ENCODE measurements at places on chromosomes 7 and 10.
A peak's percentile ranks its signal among the peaks of the same experiment; 100 is the strongest.

DNA sequence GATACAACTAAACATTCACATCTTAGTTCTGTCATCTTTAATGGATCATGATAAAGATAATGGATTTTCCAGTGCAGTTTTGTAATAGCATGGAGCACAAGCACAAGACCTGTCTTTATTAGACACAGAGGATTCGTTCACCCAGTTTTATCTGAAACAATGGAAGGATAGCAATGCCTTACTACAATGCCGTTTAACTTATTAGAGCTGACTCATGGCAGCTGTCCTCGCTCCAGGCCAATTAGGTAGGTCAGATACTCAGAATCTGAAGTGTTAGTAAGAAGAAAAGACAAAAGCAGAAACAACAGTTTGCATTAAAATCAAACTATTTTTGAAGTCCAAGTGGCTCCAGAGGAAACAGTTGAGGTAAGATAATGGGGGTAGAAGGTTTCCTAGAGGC is 12.8 kb downstream of the OR13A1 start:
- DNase-seq, result no peak

- DNase-seq, result peak; percentile 90
Observed at GRCh38 chr7:19377611-19378344, 232.6 kb upstream of the FERD3L start.

- peak; percentile 19 for DNase-seq
Observed at GRCh38 chr10:96556003-96556402, 30.8 kb downstream of the TM9SF3 start.

DNA sequence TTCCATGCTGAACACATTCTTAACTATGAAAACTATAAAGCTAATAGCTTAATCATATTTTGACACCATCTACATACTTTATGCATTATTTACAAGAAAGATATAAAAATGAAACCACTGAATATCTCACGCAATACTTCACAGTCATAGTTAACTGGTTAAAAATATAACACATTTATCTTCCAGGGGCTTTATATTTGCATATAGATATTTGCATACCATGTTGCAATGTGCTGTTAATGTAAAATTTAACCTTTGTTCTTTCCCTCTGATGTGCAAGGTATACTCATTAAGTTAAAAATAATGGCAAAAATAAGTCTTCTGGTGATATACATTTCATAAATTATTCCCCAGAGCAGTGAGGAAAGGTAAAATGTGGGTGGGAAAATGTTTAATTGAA is 76.9 kb upstream of the MGMT start:
- DNase-seq, result no peak

DNA sequence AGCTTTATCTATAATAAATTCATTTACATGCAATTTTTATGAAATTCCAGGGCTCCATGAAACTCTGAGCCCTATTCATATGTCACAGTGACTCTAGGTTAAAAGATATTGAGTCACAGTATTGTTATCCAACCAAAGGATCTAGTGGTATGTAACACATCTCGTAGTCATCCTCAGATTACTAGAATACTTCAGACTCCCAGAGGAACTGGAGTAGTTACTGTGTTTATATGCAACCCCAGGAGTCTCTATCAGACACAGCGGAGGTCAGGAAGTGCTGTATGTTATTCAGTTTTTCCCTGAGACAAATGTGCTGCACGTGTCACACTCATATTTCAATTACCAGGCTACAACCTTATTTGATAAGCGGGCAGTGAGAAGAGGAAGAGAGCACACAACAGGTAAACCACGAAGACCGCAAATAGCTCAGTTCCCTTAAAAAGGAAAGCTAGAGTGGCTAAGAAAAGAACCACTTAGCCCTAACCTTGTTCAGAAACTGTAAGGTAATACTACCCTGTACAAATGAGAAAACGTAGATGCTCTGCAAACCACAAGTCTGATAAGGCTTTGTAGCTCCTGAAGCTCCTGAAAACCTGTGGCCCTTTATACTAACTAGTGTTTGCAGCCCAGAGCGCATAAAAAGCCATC is 114.0 kb upstream of the CNTNAP2 start:
- no peak for DNase-seq

GRCh38 chr7:43195256-43195655 is 82.8 kb downstream of the HECW1 start:
- DNase-seq, result no peak

- DNase-seq, result no peak
Observed at GRCh38 chr7:41964183-41964753, 261.4 kb upstream of the INHBA start.

GRCh38 chr10:78744491-78745090 is 324.2 kb upstream of the ZMIZ1 start:
- DNase-seq, result peak; percentile 80

DNA sequence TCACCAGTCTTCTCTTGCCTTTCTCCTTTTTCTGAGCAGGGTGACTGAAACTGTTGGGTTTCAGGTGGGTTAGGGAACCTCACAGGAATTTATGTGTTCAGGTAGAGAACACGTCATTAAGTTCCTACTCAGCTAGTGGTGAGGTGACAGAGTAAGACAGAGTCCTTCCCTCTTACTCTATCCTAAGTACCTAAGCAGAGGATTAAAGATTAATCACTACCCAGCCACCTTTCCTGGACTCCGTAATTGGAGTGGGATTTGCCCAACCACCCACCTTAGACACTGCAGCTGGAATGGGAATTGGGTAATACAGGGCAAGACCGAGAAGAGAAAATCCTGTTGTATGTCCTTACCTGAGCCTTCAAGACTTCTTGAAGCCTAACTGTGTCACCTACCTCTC is 158.1 kb downstream of the LRRC4 start:
- no peak for DNase-seq

DNA sequence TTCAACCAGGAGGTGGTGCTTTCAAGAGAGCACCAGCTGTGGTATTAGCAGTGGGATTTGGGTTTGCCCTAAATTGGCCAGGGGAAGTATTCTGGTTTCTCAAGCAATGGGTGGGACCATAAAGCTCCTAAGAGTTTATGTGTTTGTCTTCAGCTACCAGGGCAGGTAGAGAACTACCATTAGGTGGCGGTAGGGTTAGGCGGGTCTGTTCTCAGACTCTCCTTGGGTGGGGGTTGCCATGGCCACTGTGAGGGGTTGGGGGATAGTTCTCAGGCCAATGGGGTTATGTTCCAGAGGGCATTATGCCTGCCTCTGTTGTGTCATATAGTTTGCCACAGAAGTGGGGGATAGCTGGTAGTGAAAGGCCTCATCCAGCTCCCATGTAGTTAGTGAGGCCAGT is 47.7 kb upstream of the BICC1 start:
- DNase-seq, result no peak

DNA sequence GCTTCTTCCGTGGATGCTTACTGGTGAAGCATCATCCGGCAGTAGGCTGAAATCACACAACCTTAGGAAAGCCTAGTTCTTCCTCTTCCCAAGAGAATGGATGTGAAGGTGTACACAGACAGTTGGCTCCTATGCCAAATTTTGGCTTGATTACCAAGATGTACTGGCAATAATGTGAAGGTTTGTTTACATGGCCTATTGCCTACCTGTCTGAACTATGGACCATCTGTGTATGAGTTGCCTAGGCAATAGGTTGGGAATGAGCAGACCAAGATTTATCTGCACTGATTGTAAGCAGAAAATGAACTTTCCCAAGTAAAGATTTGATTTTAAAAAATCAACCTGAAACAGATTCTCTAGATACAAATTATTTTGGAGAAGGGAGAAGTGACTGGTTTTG is 325.9 kb upstream of the SORCS1 start:
- DNase-seq, result no peak

- DNase-seq, result no peak
Observed at GRCh38 chr7:3942816-3943745, 642.0 kb downstream of the SDK1 start.

GRCh38 chr10:85696893-85697292 is 669.7 kb downstream of the GRID1 start:
- no peak for DNase-seq

GRCh38 chr7:70347463-70348254 is 749.4 kb downstream of the AUTS2 start:
- DNase-seq, result no peak

- peak; percentile 82 for DNase-seq
Observed at GRCh38 chr10:659688-660141, 29.8 kb downstream of the DIP2C start.

DNA sequence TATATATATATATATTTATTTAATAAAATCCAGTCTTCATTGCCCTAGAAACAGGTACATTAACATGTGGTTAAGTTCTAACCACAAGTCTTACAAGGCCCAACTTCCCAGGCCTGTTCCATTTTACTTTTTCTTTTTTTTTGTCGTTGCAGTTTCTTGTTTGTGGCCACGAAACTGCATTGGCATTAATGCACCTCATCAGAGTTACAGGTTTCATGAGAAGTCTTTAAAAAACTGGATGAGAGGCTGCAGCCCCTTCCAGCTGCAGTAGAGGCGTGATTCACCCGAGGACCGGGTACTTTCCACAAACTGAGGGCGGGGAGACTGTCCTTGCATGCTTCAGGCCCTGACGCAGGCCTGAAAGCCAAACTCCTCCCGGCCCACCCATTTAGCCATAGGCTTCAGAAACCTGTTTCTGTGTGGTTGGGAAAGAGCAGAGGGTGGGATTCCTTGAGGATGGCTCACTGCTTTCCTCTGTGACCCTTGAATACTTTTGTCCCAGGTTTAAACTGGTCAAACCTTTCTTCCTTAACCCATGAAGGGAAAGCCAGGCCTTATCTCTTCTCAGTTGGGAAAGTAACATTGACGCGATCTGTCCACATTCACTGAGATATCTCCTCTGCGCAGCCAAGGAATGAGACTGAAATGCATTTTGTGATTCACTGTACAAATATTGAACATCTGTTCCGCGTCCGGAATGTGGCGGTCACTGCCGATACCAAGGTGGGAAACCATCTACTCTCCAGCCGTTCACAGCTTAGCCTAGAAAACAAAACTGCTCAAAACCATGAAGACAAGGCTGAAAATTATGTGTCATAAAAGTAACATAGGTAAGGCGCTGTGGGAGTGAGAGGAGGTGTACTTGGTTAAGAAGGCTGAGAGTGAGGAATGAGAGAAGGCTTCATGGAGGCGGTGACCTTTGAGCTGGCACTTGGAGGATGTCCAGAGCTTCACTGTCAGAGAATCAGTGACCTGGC is 311.7 kb downstream of the GATA3 start:
- DNase-seq, result peak; percentile 97

DNA sequence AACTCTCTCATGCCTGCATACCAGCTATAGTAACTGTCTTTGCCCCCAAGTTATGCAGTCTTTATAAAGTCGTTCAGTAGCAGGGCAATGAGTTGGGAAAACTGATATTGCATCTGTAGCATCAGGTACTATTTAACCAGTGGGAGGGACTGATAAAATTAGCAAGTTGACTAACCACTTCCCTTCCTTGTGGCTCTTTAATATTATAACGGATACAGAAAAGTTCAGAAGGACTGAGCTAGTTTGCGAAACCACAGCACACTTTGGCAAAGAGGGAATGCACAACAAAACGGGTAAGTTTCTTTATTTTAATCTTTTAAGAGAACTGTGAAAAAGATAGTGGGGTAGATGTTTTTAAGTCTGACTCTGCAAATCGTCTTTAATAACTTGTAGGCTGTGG is 205.3 kb upstream of the HDAC9 start:
- no peak for DNase-seq

DNA sequence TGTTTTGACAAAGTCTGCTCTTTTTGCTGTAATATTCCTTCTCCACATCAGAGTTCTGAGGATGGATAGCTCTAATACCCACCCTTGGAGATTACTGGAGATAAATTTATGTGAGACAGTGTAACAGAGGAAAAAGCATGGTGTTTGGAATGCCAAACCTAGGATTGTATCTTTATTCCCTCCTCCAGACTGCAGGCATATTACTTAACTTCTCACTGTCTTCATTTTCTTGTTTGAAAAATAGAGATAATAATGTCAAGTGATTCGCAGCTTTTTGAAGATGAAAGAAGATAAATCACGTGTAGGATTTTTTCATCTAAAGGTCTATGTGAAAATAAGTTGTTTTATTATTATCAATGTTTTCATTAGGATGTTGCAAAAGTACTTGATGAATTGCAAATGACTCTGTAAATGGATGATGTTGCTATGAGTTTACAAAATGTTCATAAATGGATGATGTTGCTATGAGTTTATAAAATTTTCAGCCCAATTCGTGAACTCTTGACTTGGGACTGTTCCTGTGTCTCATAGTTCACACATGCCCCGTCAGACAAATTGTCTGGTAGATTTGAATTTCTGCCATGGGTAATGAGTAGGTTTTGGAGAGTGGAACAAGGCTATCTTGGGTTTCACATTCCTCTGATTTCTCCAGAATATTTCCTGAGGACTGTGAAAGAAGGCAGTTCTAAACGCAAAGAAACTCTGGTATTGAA is 113.1 kb upstream of the IGFBP3 start:
- DNase-seq, result no peak

DNA sequence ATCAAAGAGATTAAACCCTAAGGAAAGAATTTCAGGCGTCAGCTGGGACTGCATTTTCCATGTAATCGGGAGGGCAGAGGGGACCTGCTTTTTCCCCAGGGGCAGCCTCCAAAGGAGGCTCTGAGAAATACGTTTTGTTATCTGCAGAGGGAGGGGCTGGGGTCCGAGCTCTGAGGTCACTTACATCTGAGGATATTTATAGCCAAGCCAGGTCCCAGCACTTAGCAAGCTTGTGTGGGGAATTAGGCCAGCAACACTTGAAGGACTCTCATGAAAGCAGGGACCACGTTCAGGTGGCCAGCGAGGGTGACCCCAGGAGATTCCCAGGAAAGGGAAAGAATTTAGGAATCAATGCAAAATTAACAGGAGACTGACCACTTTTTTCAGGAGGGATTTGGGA is 20.6 kb upstream of the GDI2 start:
- DNase-seq, result no peak

- DNase-seq, result peak; percentile 49
Observed at GRCh38 chr7:66747881-66748511, 7.5 kb downstream of the RABGEF1 start.

DNA sequence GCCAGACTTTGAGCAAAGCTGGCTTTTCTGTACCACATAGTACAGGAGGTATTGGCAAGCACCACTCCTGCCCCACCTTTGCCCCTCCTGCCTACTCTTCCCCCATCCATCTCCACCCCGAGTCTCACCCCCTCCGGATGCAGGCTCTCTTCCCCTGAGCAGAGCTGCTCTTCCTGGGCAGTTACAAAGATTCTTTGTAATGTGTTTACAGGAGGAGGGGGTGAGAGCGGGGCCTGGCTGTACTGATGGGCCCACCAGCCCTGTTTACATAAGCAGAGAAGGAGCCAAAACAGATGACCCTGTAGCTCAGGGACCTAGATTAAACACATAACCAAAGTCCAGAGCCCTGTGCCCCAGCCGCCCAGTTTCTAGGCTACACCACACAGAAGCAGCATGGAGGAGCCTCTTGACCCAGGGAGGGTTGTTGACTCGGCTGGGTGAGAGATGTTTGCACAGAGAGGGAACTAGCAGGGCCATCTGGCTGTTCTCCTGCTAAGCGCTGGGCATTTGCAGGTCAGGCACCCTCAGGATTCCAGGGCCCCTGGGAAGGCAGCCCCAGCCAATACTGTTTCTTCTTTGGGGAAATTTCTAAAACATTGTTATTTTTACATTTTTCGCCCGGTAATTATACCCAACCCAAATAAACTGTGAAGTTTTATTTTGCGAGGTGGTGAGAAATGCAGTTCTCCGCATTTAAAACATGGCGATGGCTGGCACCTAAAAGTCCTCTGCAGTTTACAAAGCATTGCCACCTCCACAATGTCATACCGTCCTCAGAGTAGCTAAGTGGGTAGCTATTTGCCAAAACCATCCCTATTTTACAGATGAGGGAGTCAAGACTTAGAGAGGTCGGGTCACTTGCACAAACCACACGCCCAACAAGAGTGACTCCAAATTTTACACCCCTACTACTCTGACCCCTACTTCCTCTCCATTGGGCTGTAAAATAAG is 11.4 kb upstream of the ZKSCAN1 start:
- DNase-seq, result peak; percentile 71

All from fibroblast of villous mesenchyme (primary cell).